Uterus (tissue), 4 donors: ENCODE measurements at places on chromosomes 7 and 10.
A peak's percentile ranks its signal among the peaks of the same experiment; 100 is the strongest.

DNA sequence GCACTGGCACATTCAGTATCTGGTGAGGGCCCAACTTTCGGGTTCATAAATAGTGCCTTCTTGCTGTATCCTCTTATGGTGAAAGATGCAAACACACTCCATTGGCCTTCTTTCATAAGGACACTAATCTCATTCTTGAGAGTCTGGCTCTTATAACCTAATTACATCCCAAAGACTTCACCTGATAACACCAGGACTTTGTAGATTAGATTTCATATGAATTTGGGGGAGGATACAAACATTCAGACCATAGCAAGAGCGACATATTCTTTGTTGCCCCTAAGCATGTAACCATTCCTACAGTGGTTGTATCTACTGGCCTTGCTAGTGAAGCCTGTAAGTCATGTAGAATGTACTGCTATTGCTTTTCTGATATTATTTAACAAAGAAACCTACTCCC, 525.2 kb downstream of the GFRA1 start:
- no peak for DNase-seq

DNA sequence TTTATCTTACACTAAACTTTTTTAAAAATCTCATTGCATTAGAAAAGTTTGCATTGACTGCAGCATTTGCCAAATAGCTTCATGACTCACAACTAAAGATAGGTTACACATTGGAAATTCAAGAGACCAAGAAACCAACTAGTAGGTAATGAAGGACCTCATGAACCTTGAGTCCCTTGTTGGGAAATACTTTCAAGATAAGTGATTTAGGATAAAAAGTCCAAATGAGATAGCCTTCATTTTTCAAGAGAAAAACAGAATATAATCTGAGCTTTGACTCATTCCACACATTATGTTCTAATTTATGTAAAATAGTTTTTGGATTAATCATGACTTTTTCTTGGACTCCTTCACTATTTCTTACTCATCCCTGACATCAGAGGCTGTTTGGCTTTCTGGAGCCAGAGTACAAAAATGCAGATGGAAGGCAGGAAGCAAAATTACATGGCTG, 13.1 kb upstream of the LIPF start:
- no peak for DNase-seq

- no peak for DNase-seq
Observed at GRCh38 chr10:128437786-128438345, 311.6 kb upstream of the MKI67 start.

DNA sequence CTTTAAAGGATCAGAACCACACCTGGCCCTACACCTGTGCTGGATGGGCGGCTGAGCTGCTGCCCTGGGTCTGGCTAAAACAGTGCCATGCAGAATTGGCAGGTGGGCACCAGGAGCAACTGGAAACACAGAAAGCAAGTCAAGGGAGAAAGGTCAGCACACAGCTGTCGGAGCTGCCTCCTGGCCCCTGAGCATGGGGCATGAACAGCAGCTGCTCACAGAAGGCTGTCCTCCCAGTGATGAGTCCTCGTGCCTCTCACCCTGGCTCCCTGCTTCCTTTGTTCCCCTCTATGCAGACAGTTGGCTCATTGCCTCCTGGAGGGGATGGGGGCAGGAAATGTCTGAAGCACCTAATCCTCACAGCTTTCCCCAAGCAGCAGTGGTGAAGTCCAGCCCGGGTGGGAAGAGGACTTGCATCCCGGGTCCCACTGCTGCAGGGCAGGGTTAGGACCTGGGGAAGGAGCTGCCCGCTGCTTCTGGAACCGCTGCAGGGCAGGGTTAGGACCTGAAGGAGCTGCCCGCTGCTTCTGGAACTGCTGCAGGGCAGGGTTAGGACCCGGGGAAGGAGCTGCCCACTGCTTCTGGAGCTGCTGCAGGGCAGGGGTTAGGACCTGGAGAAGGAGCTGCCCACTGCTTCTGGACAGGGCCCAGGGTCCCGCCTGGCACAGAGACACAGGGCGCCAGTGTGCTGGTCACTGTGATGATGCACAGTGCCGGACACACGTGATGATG, 37.3 kb downstream of the VIPR2 start:
- no peak for DNase-seq

GRCh38 chr10:14926722-14927416, 27.0 kb downstream of the DCLRE1C start:
- DNase-seq, result no peak

DNA sequence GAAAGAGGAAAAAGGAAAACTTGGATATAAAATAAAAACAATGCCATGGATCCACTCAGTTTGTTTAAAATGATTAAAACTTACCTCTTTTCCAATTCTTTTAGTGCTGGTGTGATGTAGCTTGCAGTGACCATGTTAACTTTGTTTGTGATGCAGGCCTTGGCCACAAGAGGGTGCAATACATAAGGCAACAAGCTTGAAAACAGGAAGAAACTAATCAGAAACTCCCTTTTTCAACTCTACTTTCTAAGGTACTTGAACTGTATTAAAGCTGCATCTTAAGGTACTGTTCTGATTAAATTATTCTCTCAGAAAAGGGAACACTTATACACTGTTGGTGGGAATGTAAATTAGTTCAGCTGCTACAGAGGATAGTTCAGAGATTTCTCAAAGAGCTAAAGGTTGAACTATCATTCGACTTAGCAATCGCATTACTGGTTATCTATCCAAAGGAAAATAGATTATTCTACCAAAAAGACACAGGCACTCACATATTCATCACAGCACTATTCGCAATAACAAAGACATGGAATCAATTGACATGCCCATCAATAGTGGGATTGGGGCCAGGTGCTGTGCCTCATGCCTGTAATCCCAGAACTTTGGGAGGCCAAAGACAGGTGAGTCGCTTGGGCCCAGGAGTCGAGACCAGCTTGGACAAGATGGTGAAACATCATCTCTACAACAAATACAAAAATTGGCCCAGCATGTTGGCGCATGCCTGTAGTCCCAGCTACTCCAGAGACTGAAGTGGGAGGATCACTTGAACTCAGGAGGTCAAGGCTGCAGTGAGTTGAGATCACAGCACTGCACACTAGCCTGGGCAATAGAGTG, 50.9 kb downstream of the AASS start:
- DNase-seq, result peak; percentile 46
